Upper lobe of left lung (tissue), 6 donors: ENCODE measurements at places on chromosomes 1 and 21. TPM values are rescaled to one million over a fixed set of nuclear protein-coding genes. Genes with fewer than 3 reads are reported as not detected.

DNA sequence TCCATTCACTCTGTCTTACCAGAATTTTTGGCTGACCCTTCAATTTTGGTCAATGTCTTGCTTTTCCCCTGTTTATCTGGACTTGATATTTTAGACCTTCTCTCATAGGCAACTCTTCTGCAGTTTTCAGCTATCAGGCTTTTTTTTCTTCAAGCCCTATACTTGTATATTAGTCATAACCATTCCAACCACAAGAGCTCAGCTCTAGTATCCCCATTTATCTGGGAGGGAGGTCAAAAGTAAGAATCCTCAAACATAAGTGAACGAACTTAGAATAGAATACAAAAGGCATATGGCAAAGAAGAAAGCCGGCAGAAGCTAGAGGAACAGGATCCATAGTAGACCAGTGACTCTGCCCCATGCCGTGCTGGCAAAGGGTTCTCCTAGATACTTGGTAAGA, 45.9 kb upstream of the TNFSF4 start:
- no peak for DNase-seq

GRCh38 chr1:68370101-68370915, 79.4 kb downstream of the RPE65 start:
- no peak for DNase-seq

GRCh38 chr1:53043271-53043670, 18.7 kb upstream of the PODN start:
- DNase-seq = no peak

The OR14K1 gene
- not detected for total RNA-seq

GRCh38 chr1:28359592-28360239, 9.8 kb upstream of the PHACTR4 start:
- DNase-seq = peak; percentile 76

DNA sequence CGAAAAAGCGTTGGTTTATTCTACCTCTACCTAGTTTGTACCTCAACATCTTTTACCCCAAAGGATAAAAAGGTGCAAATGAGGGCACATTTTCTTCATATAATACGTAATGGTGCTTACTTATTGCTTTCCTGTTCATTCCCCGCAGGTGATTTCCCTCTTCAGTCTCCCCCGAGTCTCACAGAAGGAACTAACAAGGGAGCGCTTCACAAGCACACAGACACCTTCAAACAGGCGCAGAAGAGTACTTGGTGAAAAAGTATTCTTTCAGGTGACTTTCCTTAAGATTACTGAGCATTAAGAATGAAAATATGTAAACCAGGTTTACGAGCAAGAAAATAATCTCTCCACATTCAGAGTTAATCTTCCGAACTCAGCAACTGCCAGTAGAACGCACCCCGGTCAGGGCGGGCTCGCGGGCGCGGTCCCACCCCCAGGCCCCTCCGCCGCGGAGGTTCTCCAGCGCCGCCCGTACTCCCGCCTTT, 511 bp upstream of the RABGAP1L start:
- no peak for DNase-seq

The OPTC gene
- total RNA-seq = not detected

GRCh38 chr1:229013981-229014380, 256.9 kb upstream of the RAB4A start:
- DNase-seq = no peak

The GBP5 gene
- 24.5 TPM for total RNA-seq

GRCh38 chr1:118871582-118872171, 116.5 kb downstream of the TBX15 start:
- DNase-seq = no peak

DNA sequence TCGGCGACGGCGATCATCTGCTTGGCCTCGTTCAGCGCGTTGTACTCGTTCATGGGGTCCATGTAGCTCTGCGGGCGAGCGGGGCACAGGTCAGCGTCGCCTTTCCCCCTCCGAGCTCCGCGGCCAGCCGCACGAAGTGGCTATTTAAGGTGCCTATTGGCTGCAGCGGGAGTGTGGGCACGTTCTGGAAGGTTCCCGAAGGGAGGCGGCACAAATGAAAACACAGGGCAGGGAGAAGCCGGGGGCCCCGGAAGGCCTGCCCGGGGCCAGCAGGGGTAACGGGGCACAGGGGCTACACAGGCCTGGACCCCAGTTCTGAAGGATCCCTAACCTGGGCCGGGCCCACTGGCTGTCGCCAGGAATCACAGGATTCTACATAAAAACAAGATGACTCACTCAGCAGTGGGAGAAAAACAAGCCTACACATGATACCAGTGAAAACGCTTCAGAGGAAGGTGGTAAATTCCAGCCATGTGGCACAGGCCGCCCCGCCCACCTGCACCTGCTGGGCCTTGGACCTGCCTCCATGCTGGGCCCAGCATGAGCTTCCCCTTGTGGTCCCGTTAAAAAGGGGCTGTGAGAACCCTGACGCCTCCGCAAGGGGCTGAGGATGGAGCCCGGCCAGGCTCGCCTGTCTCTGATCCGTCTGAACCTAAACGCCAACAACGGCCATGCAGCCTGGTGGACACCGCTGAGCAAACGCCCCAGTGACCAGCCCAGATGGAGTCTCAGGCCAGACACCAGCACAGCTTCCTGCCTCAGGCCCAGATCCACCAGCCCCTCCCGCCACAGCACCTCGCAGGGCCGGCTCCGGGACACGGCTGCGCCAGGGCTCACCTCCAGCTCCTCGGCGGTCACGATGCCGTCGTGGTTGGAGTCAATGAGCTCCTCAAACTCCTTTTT, 3.9 kb upstream of the TNFRSF4 start:
- peak; percentile 84 for DNase-seq

- no peak for DNase-seq
Observed at GRCh38 chr21:31395791-31396190, 51.7 kb upstream of the TIAM1 start.

GRCh38 chr1:212749821-212750535, 41.6 kb downstream of the NSL1 start:
- DNase-seq = no peak

DNA sequence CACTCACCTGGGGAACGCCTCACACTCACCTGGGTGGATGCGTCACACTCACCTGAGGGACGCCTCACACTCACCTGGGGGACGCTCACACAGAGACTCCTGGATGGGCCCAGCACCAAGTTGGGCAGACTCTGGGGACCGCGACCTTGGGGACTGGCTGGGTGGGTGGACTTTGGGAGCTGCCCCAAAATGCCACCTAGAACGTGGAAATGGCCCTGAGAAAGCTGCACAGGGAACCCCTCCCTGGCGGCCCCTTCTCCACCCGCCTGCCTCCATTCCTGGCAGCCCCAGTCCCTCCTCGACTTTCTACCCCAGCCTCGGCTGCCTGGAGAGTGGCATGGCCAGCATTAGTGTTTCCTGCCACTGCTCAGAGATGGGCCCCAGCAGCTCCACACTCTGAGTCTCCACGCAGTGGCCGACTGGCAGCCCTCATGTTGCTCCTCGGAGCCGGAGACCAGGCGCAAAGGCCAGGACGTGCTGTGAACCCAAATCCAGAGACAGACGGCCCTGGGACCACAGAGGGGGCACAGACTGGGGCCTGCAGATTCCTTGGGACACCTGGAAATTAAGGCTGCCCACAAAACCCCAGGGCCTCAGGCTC, 46.5 kb upstream of the ACTRT2 start:
- DNase-seq = peak; percentile 50
